ENCODE measurements at places on chromosomes 2 and 18.

DNA sequence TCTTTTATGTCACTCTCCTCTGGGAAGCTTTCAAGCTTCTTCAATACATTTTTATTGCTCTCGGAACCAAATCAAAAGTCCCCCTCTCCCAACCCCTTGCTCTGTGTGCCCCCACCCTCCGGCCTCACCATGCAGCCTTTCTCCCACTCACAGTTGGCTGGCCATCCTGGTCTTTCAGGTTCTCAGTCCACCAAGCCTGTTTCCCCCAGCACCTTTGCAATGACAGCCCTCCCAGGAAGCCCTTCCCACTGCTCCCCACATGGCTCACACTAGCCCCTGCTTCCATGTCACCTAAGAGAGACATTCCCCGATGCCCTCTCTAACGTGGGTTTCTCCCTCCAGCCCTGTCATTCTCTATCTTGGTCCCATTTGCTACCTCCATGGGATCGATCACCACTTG, 266.6 kb downstream of the SRBD1 start:
- DNase-seq = no peak

DNA sequence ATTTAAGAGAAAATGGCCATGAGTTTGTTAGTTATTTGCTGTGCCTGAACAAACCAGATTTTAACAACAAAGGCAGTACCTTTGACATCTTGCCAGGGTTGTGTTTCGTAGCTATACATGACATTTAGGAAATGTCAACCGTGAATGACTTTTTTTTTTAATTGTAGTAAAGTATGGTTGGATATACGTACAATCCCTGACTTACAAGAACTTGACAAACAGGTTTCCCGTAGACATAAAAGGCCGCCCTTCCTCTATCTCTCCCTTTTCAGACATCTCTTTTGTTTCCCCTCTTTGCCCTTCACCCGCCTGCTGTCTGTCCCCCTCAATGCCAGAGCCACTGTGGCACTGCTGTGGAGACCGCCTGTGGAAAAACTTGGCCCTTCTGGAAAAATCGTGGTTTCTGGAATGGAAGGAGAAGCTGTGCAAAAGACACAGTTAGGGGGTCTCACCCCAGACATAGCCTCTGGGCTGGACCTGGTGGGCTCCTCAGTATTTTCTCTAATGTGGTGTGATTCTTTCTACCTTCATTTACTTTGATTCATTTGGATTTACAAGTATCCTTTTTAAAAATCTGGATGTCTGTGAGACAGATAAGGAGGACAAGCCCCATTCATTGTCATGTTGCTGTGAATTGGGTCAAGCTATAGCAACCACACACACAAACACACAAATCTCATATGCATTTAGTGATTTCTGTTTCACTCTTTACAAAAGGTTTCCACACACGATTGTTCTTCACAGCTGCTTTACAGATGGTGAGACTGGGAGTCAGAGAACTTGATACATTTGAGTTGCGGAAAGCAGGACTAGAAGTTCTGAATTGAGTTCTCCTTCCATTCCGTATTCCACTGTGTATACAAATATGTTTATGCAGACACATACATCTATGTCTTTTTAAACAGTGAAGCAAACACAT, 48.6 kb downstream of the SPATS2L start:
- no peak for DNase-seq

- no peak for DNase-seq
Measured at GRCh38 chr2:224165901-224166319, 126.8 kb upstream of the SERPINE2 start.

GRCh38 chr2:170587922-170588321, 127.2 kb upstream of the SP5 start:
- DNase-seq = no peak

GRCh38 chr18:65749841-65750240, 971 bp upstream of the CDH7 start:
- DNase-seq = no peak

GRCh38 chr18:45923138-45923537, 44.0 kb downstream of the EPG5 start:
- no peak for DNase-seq

DNA sequence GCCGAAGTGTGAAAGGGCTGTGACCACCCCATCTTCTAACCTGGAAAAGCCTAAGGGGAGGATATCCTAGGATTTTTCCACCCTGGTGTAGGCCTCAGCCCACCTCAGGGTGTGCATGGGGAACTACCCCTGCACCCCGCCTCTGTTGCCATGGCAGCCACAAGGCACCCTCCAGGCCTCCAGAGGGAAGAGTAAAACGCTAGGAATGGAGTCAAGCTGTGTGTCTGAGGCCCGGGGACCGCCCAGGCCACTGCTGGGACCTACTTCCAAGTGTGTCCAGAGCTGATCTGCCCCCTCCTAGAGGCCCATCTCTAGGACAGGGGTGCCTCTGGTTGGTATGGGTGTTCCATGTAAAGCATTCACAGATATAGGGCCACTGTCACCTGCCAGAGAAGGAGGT, 86.7 kb downstream of the PLB1 start:
- no peak for DNase-seq

DNA sequence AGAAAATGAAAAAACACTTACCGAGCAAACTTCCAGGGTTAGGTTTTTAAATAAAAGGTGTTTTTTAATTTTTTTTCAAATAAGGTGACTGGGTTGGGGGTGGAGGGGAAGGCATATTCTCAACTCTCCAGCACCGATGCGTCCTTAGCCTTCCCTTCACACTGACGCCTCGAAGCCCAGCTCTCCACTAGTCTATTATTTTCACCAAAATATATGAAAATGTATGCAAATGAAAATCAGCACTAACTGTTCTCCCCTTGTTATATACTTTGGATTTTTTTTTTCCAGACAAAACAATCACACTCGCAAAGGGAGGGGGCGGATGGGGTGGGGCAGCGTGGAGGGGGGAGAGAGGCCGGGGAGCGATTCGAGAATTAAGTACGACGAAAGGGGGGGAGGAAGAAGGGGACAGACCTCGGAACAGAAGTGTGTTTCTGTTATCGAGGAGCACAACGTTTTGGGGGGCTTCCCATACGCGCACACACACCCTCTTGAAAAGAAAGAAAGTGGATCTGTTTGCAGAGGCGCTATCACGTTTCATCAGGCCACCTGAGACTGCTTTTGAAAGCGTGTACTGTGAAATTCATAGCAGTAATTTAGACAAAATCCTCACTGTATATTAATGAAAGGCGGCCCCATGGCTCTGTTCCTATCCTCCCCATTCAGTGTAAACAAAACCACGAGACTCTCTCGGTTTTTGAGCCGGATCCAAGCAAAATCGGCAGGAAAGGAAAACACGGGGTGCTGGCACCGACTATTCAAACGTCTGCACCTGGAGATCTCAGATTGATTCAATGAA, 2.4 kb upstream of the POU3F3 start:
- DNase-seq = no peak

DNA sequence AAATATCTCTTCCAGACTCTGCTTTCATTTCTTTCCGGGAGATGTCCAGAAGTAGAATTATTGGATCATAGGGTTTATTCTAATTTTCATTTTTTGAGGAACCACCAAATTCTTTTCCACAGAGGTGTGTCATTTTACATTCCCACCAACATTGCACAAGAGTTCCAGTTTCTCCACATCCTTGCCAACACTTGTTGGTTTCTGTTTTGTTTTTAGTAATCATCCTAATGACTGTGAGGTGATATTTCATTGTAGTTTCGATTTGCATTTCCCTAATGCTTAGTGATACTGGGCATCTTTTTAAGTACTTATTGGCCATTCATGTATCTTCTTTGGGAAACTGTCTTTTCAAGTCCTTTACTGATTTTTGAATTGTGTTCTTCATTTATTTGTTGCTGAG, 513.1 kb downstream of the PARD3B start:
- peak; percentile 13 for DNase-seq

Data from OCI-M1 (cell line).